ENCODE measurements at places on chromosomes 12 and 14.

- no peak for DNase-seq
These were observed 3.0 kb upstream of the CORO1C start for GRCh38 chr12:108734200-108734906.

GRCh38 chr14:40119321-40119720, 687.1 kb upstream of the FBXO33 start:
- no peak for DNase-seq

DNA sequence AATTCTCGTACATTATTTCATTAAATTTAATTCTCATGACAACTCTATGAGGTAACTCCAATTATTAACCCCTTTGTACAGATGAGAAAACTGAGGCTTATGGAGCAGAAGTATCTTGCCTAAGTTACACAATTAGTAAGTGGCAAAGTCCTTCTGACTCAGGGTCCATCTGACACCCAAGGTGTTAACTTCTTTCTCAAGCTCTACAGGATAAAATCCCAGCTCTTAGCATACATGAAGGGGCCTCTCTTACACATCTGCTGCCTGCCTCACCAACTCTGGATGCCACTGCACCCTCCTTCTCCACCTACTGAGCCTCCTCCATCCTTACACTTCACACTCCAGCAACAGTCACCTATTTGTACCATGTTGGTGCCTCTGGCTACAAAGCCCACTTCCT, 4.3 kb upstream of the KRT72 start:
- DNase-seq, result no peak

DNA sequence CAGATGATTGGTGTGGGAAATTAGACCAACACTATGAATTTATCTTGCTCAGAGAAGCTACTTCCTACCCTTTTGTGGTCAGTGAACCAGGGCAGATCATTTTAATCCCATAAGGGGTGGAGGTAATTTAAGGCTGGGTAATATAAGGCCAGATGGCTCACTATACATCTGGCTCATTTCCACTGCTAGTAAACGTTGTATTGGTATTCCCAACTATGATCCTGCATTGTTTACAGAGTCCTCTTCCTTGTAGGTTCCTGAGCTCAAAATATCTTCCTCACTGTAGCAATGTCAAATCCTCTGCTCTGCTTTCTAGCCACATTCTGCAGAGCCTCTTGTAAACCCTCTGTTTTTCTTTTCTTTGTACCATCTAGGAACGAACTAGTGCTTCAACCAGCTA, 93.0 kb upstream of the MGAT4C start:
- no peak for DNase-seq

GRCh38 chr14:35020713-35021112, 25.4 kb upstream of the FAM177A1 start:
- no peak for DNase-seq

DNA sequence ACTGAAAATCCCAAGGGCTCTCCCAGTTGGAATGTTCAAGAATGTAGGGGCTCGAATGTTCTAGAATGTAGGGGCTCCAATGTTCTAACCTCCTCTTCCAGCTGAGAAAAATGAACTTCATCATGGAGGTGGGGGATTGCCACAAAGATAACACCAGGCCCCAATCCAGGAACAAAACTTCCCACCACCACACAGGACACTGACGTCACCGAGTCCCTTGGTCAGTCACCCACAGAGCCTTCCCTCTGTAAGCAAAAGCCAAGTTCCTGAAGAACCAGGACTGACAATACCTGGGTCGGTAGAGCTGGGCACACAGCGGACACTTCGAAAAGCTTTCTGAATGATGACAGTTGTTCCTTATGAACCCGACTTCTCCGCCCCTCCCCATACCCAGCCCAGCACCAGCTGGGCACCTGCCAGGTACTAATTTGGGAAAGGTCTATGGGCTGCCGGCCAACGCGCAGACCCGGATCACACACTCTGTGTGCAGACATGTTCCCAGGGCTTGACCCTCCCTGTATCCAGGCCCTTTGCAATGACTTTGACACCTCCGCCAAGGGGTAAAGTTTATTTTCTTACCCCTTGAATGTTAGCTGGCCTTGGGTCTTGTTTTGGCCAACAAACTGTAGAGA, 18.9 kb downstream of the ITPK1 start:
- no peak for DNase-seq

DNA sequence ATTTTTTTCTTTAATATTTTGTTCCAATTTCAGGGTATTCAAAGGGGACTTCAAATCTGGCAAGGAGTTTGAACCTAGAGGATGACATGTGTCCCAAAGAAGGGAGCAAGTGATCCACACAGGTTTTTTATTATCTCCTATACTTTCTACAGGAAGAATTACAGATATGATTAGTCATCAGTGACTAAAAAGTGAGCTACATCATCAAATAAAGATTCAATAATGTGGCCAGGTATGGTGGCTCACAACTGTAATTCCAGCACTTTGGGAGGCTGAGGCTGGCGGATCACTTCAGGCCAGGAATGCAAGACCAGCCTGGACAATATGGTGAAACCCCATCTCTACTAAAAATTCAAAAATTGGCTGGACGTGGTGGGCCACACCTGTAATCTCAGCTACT, 24.2 kb downstream of the GLT8D2 start:
- no peak for DNase-seq

DNA sequence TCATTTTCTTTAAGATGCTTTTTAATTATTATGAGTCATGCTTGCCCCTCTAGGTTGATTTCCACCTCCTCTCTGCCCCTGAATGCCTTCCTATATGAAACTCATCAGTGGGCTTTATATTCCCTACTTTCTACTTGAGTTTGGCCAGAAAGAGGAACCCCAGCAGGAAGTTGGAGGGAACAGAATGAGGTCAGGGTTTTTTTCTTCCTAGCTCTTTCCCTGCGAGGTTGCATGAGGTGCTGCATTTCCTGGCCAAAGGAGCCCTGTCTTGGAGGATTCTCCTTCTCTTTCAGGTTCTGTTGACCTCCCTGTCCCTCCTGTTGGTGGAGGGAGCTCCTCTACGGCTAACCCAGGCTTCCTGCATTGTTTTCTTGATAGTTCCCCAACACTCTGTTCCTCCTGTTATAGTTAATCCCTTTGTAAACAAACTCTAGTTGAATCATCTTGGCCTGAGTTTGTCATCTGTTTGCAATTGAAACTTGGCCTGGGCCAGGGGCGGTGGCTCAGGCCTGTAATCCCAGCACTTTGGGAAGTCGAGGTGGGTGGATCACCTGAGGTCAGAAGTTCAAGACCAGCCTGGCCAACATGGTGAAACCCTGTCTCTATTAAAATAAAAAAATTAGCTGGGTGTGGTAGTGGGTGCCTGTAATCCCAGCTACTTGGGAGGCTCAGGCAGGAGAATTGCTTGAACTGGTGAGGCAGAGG, 15.3 kb upstream of the SPIC start:
- no peak for DNase-seq

DNA sequence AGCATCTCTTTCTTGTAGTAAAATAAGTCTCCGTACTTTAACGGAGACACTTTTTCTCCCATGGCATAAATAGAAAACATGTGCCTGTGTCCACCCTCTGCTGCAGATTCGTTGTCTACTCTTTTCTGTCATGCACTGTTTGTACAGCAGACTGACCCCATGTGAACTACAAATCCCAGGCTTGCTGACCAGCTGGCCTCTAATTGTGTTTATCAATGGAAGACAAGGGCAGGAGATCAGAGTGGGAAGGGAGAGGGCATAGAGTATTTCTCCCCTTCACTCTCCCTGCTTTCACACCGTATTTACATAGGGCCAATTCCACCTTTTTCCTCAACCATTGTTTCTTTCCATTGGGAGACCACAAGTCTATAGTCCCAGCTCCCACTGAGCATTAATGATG, 31.0 kb upstream of the TMTC2 start:
- DNase-seq, result no peak

DNA sequence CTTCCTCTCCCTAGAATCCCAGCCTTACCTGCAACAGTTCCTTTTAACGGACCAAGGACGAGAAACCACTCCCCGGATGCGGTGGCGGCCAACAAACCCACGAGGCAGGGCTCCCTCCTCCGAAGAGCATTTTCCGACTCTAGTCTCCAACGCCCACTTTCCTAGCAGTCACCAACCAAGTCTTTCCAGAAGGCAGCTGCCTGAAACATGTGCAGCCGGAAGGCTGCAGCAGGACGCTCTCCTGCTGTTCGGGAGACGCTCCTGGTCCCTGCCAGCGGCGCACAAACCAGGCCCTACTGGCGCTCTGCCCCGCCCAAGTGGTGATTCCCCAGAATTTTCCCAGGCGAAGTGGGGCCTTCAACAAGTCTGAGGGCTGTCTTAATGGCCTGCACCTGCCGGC, 21.1 kb upstream of the ADAM20 start:
- no peak for DNase-seq

GRCh38 chr12:58671196-58671595, 249.1 kb downstream of the LRIG3 start:
- no peak for DNase-seq

DNA sequence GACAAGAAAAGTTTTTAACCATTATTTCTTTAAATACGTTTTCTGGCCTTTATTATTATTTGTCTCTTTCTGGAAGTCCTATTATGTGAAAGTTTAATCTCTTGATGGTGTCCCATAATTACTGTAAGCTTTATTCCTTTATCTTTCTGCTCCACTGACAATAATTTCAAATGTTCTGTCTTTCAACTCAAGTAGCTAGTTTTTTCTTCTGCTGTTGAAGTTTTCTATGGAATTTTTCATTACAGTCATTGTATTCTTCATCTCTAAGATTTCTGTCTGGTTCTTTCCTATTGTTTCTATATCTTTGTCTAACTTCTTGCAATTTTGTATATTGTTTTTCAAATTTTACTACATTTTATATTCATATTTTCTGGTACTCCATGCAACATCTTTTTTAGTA, 173.6 kb upstream of the MGAT4C start:
- no peak for DNase-seq

- DNase-seq, result no peak
These were observed 268.2 kb downstream of the SNAPC1 start for GRCh38 chr14:62030387-62030786.

- DNase-seq, result no peak
These were observed 9.7 kb downstream of the DNM1L start for GRCh38 chr12:32688786-32689185.

DNA sequence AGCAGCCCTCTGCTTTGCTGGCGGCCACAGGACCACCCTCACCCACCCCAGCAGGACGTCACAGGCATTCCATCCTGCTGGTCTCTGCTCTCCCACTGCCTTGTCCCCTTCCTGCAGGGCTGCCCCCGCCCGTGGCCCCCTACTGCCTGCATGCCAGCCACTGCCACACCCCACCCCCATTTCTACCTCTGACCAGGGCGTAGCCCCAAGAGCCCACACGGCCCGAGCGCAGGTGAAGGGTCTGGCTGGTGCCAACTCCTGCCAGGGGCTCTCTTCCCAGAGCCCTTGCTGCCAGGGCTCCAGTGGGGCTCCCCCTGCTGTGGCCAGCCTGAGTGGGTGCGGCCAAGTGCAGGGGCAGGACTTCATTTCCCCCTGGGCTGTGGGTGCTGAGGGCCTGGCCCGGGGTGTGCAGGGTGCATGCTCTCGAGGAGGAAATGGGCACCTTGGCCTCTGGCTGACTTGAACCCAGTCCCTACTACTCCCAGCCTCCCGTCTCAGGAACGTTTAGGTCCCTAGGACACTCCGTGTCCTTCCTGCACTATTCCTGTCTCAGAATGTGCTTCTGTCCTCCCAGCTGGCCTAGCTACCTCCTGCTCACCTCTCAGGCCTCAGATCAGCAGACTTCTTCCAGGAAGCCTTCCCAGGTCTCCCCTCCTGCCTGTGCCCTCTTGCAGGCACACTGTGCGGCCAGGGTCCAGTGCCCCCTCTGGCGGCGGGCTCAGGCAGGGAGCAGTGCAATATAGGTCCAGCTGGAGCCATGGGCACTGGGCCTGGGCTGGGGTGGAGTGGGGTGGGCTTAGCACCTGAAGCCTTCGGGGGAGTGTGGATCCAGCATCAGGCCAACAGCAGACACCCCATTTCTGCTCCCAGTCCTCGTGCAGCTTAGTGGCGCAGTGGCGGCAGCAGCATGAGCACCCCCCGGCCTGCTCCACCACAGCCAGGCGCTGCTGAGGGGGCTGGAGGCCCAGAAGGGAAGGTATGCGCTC, 1.4 kb downstream of the LBHD2 start:
- DNase-seq, result no peak

GRCh38 chr14:51224551-51224950, 15.5 kb upstream of the TMX1 start:
- no peak for DNase-seq

GRCh38 chr12:65997056-65997455, 133.5 kb downstream of the LLPH start:
- DNase-seq, result no peak

DNA sequence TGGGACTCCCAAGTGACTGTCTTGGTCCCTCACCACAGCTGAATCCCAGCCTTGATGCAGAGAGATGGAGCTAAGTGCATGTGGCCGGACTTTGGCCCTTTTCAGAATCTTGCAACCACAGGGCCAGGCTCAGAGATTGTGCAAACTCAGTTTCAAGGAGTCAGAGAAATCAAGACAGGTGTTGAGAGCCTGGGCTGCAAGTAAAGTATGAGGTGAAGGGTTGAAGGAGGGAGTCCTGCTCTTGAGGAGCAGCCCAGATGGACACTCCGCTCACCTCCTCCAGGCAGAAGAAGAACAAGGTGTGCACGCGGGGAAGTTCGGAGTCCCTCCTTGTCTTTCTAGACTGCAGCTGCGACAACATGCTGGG, 6.3 kb upstream of the BMP4 start:
- no peak for DNase-seq

GRCh38 chr14:86625637-86626036, 1095.7 kb downstream of the FLRT2 start:
- DNase-seq, result no peak

DNA sequence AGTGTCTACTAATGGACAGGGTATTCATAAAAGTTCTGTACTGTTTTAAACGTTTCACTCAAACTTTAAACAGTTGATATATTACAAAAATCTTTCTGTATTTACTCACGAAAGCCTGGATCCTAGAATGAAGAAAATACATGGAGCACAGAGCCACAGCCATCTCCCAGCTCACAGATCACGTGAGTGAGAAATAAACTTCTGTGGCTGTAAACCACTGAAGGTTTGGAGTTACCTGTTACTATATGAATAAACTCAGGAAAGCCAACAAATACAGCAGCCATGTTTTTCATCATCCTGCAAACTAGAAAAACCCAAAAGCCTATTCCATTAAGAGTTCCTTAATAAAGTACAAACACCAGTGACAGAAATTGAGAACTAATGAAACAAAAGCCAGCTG, 867 bp upstream of the TDG start:
- no peak for DNase-seq

DNA sequence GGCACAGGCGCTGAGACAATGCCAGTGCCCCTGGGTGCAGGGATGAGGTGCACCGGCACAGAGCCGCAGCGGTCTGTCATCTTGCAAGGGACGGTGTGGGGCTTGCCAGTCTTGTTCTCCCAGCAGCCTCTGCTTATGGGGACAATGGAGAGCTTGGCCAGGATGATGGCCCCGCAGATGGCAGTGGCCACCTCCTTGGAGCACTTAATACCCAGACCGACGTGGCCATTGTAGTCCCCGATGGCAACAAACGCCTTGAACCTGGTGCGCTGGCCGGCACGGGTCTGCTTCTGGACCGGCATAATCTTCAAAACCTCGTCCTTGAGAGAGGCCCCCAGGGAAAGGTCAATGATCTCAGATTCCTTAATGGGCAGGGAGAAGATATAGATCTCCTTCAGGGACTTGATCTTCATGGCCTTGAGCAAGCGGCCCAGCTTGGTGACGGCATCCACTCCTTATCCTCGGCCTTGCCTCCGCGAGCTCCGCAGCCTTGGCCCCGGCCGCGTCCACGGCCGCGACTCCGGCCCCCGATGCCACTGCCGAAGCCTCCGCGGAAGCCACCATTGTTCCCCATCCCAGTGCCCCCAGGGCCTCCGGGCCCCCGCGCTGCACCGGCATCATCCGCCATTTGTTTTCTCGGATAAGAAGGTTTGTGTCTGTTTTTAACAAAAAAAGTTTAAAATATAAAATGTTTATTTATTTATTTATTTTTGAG, 29.9 kb downstream of the VRTN start:
- DNase-seq, result no peak
